Peyer's patch (tissue), 4 donors: ENCODE measurements at places on chromosomes 5 and 9. TPM values are rescaled to one million over a fixed set of nuclear protein-coding genes. Genes with fewer than 3 reads are reported as not detected.

GRCh38 chr9:132210472-132211145, 48.8 kb downstream of the NTNG2 start:
- no peak for DNase-seq

DNA sequence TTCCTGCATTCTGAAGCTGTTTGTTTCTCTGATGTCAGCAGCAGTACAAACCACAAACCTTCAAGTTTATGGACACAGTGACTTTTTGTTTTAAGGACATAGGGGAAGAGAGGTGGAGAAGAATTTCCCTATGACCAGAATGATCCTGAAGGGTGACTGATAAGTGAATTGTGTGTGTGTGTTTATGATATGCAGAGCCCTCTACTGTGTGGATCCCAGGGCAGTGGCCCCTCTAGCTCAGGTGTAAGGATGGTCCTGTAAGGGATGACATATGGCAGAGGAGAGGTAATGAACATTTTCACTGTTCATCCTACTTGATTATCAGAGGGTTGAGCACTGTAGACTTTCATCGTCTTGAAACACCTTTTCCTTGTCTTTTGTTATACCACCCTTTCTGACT, 30.6 kb upstream of the TMED7 start:
- no peak for DNase-seq

The TMEM174 gene
- not detected for total RNA-seq

DNA sequence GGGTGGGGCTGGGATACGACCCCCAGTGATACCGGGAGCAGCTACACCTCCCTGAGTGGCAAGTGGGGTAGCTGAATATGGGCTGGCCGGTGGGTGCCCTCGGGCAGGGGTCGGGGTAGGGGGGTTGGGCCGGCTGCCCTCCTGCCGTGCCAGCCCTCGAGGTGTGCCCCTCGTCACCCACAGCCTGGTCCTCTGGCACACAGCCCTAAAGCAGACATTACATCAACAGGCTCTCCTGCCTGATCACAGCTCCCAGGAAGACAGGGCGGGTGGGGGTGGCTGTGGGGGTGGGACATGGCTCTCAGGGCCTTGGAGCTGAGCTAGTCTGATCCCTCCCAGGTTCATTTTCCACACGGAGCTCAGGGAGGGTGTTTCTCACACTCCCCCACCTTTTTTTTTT, 23.2 kb downstream of the FBXW5 start:
- no peak for DNase-seq

The ADAMTS19 gene
- 1.7 TPM for total RNA-seq

The IL9 gene
- total RNA-seq, result not detected

- DNase-seq, result no peak
Measured at GRCh38 chr9:102405218-102405867, 589.8 kb upstream of the CYLC2 start.

DNA sequence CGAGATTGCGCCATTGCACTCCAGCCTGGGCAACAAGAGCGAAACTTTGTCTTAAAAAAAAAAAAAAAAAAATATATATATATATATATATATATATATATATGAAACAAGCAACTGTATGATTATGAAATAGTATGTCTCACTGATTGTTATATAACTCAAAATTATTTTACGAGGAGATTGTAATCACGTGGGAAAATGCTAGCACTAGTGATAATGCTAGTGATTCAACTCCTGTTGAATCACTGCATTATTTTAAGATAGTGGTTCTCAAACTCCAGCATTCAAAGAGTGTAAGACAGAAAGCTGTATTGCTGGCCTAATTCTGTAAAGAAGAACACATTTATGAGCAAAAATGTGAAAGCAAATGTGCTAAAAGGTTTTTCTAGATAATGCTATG, 12.4 kb upstream of the PTPN3 start:
- no peak for DNase-seq

The YTHDC2 gene
- total RNA-seq, result 39.1 TPM

The NR2F1 gene
- total RNA-seq, result 7.4 TPM
